Vagina (tissue), 2 donors: ENCODE measurements at places on chromosomes 4 and X.

- DNase-seq = peak; percentile 79
Measured at GRCh38 chr4:2042204-2042946, 16.8 kb upstream of the NAT8L start.

DNA sequence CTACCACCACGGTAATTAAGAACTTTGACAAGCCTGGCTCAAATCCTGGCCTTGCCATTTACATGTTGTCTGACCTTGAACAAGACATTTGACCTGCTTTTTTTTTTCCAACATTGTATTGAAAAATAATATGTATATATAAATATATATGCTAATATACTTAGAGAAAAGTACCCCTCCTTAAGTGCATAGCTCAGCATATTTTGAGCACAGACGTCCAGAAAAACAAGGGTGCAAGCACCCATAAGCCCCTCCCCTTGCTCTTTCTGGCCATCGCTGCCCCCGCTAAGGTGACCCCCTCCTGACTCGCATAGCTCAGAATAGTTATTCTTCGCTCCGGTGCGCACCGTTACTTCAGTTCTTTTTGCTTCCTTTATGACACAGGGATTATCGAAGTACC, 742.0 kb upstream of the FRG1 start:
- DNase-seq = no peak

DNA sequence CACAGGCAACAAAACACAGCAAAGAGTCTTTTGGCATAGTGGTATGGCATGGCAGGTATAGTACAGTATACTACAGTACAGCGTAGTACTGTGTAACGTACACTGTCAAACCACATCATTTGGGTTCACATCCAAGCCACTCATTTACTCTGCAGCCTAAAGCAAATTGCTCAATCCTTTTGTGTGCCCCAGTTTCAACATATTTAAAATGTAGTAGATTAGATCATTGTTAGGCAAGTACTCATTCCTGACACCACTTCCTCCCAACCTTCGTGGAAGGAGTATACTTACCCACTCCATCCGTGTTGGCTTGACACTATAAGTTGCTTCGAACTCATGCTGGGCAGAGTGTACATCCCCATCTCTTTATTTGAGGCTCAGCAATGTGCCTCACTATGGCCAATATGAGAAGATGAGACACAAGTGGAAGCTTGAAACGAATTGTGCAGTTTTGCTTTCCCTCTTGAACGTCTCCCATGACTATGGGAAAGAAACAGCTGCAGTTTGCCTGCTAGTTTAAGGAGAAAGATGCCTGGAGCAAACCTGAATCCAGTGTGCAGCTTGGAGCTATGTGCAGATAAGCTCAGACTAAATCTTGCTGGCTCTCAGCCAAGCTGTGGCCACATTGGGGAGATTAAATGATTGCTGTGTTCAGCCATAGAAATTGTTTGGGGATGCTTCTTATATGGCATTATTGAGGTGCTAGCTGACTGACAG, 85.7 kb upstream of the TBL1X start:
- DNase-seq = no peak

GRCh38 chr4:136283977-136284376, 1248.3 kb downstream of the PCDH18 start:
- no peak for DNase-seq

DNA sequence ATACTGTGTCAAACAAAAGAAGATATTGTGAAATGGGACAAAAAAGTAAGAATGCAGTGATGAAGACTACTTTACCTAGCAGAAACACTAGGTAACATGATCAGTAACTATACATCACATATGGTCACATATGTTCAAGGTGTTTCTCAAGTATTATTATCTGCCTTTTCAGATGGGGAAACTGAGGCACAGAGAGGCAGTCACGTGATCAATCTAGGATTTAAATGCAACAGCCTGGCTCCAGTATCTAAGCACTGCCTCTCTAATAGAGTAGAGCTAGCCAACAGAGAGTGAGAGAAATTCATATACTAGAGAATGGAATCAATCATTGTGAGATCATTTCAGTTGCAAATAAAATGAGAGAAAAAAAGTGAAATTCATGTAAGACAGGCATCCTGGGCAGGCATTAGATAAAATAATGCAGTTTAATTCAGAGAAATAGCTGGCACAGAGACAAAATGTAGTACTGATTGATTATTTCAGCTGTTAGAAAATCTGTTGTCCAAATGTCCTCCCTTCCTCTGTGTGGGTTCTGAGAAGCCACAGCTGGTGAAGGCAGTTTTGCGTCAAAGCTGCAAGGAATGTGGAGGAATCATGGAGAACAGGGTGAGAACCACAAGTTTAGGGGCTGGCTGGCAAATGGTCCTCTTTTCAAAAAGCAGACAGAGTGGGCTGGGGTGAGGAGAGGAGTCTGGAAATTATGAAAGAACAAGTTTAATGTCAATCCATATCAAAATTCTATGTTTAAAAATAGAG, 26.0 kb downstream of the SMIM43 start:
- no peak for DNase-seq

- no peak for DNase-seq
Measured at GRCh38 chr4:105978684-105979296, 83.5 kb downstream of the NPNT start.

GRCh38 chrX:66625525-66625924, 13.4 kb downstream of the EDA2R start:
- DNase-seq = no peak

DNA sequence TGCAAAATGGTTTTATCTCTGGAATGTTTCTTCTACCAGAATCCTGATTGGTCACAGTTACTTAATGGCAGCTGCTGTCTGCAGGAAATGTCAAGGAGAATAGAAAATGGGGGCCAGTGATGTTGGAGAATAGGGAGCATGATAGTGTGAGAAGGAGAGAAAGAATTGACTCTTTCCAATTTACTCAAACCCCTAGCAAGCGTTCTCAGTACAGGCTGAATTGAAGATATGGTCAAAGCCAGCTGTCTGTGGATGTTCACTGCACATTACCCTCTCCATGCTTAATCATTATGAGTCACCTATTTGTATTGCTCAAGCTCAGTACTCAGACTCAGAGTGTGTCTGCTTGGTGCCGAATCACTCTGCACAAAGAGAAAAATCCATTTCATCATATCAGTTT, 57.8 kb upstream of the FAM47B start:
- no peak for DNase-seq

DNA sequence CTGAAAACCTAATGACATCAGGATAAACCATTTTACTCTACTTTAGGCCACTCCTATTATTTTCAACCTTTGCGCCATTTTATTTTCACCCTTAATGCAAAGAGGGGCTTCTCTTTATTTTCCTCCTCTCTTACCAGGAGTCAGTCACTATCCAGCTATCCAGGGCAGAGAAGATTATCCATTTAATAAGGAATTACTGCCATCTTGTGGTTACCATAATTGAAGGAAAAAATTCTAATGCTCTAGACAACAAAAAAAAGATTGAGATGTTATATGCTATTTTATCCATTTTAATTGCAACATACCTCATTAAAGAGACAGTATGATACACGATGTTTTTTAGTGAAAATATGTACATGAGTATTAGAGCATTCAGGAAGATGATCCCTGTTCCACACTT, 514.5 kb upstream of the FAM241A start:
- DNase-seq = no peak

DNA sequence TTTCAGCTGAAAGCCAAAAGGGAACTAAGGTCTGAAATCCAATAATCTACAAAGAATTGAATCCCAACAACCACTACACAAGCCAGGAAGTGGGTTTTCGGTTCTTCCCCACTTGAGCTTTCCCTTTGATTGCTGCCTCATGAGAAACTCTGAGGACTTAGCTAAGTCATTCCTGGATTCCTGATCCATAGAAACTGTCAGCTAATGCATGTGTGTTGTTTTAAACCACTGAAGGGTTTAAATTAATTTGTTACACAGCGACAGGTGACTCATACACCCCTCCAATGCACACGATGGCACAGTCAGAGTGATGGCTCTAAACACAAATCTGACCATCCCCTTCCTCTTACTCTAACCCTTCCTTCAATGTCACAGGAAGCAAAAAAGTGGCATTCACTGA, 282.9 kb downstream of the RAB28 start:
- no peak for DNase-seq

DNA sequence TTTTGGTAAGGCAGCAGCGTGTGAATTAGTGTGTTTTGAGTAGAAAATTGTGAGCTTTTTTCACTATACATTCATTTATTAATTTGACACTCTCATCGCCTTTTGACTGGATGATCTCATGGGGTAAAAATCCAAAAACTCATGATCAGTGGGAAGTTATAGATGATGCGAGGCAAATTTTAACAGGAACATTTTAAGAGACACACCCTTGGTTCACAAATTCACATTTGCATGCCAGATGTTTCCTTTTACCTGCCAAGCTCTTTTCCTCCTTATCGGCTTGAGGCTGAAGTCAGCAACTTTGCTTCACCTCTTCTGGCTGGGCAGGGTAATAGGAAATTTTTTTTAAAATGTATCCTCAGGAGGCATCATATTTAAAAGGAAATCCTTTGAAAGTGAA, 318.0 kb upstream of the HS3ST1 start:
- DNase-seq = no peak

- no peak for DNase-seq
Measured at GRCh38 chrX:68571292-68571609, 72.4 kb downstream of the YIPF6 start.

DNA sequence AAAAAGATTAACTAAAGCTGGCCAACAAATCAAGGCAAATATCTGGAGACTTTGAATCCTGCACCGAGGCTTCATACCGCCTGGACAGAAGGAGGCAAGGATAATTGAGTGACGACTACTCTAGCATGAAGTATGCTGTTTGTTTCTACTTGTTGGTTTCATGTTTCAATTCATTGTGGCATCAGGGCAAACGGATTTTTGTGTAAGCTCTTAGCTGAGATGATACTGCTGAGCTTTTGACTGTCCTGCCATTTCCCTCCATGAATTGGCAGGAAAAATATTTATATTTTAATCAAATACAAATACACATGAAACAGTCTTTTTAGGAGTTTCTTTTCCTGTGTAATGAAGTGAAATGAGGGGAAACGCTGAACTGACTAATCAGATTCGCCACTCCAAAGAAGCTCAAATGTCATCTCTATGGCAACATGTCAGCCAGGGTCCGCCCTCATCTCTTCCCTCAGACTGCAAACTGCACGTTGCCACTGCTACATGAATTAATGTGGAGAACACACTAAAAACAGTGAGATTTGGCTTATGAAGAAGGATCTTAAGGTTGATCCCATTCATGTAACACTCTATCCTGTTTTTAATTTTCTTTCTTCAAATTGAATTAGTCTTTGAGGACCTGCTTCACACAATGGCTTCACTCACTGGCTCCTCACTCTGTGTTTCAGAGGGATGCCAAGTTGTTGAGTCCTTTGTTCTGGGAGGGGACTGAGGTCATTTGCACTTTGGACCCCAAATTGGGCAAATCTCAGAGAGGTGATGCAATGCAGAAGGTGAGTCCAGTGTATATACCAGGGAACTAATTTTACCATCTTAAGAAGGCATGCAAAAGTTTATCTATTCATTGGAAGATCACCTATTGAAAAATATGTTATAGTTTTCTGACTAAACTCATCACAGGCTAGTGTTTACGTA, 149.6 kb upstream of the MID1 start:
- no peak for DNase-seq

DNA sequence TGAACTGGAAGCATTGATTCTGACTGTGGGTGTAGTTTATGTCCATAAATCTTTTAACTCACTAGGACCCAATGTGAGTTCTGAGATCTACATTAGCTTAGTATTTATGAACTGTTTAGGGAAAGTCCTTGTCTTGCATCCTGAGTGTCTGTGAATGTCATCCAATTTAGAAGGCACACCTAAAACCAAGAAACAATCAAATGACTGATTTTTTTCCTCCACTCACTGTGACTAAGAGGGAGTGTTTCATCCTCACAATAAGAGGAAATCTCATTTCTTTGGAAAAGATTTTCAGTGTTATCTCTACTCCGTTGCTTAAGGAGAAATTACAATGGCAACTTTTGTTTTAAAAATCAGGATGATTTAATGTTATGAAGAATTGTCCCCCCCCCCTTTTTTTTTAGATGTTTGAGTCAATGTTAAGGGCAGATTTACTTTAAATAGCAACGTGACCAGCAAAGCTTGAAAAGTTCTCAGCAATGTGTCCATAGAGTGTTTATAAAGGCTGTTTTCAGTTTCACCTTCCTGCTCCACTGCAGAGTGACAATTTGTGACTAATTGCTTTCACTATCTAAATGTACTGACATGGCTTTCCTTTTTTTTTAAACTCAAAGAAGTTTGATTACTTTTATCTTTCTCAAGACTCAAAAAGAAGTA, 173.0 kb downstream of the SPCS3 start:
- DNase-seq = no peak

- DNase-seq = no peak
Measured at GRCh38 chrX:118152721-118153120, 36.1 kb upstream of the KLHL13 start.
